Cortex of kidney (tissue), 1 donor: ENCODE measurements at places on chromosomes 5 and 9.

- no peak for DNase-seq
Measured at GRCh38 chr5:154002511-154003020, 36.1 kb downstream of the FAM114A2 start.

GRCh38 chr5:123223921-123224320 is 134.9 kb downstream of the PRDM6 start:
- DNase-seq, result no peak

GRCh38 chr9:99416007-99416406 is 193.9 kb downstream of the SEC61B start:
- no peak for DNase-seq

DNA sequence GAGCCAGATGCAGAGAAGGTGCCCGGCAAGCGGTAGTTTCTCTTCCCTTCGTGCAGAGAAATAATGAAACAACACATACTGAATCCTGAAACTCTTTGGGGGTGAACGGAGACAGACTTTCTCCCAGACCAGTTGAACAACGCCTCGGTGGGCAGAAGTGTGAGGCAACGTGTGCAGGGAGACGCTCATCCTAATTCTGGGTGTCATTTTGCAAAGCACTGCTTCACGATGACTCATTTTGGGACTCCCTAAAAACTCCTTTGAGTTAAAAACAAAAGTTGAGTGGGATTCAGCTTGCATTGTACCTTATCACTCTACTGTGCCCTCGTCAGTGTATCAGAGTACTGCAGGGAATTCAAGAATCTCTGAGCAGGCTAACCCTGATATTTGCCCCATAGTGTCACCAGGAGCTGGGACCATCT is 3.5 kb upstream of the NEK6 start:
- DNase-seq, result no peak

DNA sequence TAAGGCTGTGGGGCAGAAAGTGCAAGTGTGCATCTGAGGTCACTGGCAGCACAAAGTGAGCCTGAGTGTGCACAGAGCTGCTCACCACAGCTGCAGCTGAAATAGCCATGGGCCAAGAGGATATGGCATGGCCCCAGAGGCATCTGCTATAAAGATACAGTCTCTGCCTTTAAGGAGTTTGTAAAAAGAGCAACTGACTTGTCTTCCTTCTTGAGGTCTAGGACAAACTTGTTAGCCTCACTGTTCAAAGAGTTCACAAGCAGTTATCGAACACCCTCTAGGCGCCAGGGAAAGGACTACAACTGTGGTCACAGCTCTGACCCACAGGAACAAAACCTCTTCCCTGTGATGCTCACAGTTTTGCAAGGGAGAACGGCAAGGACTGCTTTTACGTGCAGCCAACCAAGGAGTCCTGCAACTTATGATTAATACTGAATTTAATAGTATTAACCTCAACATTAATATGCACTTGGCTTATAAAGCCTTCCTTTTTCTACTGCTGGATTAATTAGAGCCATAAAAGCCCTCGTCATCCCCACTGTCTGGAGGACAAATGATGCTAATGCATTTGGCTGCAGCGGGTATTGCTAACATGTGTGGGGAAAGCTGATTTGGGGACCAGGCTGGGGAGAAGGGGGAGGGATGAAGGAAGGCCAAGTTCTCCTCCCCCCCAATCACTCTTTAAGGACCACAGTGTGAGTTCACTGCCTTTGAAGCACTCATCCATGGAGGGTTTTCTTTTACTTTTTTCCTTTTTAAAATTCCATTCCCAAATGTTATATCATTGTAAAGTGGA is 189.8 kb upstream of the TRIM32 start:
- DNase-seq, result no peak

GRCh38 chr9:37329576-37329975 is 92.9 kb upstream of the GRHPR start:
- DNase-seq, result no peak

DNA sequence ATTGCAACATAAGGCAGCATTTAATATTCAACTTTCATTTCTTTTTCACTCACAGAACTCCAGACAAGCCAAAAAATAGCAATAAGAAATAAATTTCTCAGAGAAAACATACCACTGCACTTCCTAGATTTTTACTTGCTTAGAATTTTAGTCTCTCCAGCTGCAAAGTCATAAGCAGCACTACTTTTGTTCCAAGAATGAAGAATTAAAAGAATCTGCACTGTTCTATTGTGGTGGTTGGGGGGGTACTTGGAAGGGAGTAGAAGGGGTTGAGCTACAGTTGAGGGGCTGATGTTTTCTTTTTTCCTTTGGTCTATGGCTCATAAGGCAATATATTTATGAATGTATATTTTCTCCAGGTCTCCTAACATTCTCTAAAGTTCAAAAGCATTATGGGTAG is 144.5 kb downstream of the KIAA0825 start:
- no peak for DNase-seq

GRCh38 chr9:477193-477592 is 262.5 kb downstream of the DOCK8 start:
- no peak for DNase-seq

- no peak for DNase-seq
Measured at GRCh38 chr9:126641118-126641851, 27.6 kb downstream of the LMX1B start.

DNA sequence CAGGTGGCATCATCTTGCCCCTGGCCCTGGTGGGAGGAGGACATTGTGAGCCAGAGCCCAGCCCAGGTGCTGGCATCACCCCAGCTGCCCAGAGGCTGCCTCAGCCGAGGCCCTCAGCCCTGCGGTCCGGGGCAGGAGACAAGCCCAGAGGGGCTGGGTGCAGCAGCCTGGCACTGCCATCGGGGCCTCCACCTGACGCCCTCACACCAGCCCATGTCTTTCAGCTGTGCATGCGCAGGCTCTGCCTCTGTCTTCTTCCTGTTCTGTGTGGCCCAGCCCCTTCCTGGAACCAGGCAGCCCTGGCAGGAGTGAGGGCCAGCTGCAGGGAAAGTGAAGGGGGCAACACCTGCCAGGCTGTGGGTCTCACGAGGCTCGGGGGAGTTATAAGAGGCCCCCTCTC is 4.8 kb upstream of the CEL start:
- DNase-seq, result no peak

- DNase-seq, result no peak
Measured at GRCh38 chr9:35272989-35273388, 111.2 kb downstream of the UNC13B start.

GRCh38 chr5:6279607-6280006 is 98.7 kb downstream of the MED10 start:
- no peak for DNase-seq

DNA sequence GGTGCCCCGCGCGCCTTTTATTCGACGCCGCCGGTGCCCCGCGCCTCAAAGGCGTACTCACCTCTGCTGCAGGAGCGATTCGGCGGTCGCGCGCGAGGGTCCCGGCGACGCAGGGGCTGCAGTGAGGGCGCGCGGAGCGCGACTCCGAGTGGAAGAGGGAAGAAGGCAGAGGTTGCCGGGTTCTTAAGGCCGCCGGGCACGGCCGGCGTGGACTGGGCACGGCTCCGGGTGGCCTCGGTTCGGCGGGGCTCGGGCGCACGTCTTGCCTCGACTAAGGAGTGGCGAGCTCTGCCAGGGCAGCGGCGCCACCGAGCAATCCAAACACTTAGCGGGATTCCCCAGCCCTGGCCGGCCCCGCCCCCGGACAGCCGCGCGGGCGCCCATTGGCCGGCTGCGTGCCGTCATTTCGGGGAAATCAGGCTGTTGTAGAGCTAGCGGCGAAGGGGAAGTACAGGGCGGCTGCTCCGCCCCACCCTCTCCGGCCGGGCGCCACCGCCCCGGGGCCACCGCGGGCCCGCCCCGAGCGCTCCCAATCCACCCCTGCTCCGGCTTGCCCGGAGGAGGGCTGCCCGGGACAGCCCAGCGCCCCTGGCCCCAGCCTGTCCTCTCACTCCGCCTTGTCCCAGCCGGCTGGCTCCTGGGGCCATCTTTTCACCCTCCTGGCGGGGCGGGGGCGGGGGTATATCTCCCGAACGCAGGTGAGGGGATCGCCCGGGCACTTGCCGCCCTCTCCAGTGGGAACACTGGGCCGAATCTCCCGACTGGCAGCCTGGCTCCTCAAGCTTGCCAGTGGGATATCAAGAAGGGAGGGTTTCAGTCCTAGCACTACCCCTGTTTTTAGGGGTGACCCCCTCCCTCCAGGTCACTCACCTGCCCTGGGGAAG is at the start of gene IRF1:
Gene IRF1, minus strand, starts transcription at position 290 of the 884 bp plus-strand sequence. CDS start 1,295 bp downstream, outside the sequence.
- peak; percentile 87 for DNase-seq

DNA sequence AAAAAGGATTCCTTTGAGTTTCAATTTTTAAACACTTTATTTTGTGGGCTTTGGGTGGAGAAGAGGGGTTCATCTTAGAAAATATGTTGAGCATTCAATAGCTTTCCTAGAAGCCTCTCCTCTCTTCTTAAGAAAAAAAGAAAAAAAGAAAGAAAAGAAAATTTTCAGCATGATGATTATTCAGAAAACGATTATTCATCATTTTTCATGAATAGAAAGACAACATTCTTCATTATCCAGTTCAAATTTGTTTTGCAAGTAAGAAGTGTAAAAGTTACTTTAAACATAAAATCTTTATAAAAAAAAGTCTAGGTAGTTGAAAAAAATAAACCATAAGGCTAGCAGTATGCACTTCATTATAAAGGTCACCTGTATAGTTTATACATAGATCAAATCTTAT is 636.5 kb downstream of the IRX1 start:
- DNase-seq, result no peak

- no peak for DNase-seq
Measured at GRCh38 chr5:59097712-59098111, 514.8 kb downstream of the RAB3C start.

- DNase-seq, result no peak
Measured at GRCh38 chr5:24623031-24623430, 21.7 kb downstream of the CDH10 start.

DNA sequence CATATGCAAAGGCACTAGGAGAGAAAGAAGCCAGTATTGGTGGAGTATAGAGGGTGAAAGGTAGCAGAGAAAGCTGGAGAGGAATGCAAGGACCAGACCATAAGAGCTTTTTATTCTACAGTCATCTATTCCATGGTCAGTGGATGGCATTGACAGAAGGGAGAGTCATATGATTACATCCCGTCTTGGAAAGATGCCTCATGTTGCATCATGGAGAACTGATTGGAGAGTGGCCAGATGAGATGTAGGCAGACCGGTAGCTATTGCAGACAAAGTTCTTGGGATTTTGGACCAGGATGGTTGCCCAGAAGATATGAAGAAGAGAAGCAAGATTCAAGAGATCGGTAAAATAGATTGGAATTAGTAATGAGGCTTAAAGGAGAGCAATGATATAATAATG is 260.7 kb downstream of the CHSY3 start:
- DNase-seq, result no peak

- no peak for DNase-seq
Measured at GRCh38 chr9:13787234-13787833, 507.8 kb upstream of the MPDZ start.

GRCh38 chr9:104836767-104837166 is 72.8 kb downstream of the NIPSNAP3B start:
- no peak for DNase-seq

DNA sequence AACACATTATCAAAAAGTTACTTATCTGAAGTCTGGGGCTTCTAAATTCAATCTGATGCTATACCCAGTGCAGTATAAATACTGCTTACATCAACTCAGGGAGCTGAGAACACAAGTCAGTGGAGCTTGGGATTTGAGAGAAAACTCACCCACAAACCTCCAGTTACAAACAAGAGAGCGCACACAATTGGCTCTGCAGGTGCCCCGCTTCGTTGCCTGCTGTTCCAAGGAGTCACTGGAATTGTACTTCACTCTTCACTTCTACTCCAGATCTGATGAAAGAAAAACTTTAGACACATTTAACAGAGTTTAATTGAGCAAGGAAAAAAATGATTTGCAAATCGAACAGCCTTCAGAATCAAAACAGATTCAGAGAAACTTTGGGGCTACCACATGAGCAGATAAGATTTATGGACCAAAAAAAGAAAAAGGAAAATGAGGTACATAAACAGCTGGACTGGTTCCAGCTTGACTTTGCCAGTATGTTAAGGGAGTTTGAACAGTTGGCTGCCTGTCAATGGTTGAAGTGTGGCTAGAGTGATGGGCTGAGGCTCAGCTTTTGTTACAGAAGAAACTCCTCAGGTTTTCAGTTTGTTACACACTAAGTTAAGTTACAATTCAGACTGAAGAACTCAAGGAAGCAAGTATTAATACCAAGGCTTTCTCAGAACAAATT is 156.6 kb downstream of the AOPEP start:
- DNase-seq, result no peak

GRCh38 chr5:40150896-40151295 is 528.8 kb upstream of the PTGER4 start:
- no peak for DNase-seq

DNA sequence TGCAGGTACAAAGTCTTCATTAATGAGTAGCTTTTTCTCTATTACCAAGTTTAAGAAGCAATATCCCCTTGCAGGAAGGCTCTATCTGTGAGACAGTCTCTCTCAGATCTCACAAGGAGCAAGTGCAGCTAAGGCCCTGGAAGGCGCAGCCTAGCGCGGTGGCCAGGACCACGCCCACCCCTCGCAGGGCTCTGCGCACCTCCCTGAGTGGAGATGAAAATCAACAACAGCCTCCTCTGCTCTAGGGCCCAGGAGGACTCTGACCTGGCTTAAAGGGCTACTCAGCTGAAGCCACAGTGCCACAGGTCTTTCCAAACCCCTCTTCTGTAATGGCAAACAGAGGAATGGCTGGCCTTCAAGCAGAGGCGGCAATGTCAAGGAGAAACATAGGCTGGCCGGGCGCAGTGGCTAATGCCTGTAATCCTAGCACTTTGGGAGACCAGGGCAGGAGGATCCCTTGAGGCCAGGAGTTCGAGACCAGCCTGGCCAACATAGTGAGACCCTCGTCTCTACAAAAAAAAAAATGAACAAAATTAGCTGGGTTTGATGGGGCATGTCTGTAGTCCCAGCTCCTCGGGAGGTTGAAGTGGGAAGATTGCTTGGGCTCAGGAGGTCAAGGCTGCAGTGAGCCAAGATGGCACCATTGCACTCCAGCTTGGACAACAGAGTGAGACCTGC is 11.9 kb downstream of the SEC16A start:
- no peak for DNase-seq

GRCh38 chr5:58517198-58517597 is 26.0 kb downstream of the GAPT start:
- DNase-seq, result no peak

GRCh38 chr5:161400583-161400982 is 145.9 kb downstream of the GABRB2 start:
- no peak for DNase-seq

GRCh38 chr9:98719055-98719454 is 10.3 kb upstream of the GABBR2 start:
- DNase-seq, result no peak

DNA sequence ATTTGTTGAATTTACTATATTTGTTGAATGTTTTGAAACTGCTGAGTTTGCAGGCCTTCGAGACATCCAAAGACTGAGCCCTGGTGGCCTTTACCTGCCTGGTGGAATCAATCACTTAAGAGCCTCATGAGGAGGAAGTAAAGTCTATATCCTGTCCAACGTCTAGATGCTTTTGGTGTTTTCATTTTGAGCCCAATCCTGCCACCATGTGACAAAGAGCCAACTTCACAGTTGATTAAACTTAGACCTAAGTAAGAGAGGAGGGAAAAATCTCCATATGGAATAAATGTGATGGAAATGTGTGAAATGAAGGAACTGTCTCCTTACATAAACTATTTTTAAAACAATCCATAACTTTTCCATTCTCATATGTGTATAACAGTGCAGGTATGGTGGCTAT is 220.1 kb downstream of the PRR16 start:
- DNase-seq, result no peak

- DNase-seq, result no peak
Measured at GRCh38 chr5:85760519-85760918, 857.2 kb upstream of the COX7C start.

- DNase-seq, result no peak
Measured at GRCh38 chr5:37071901-37072581, 177.1 kb downstream of the CPLANE1 start.

GRCh38 chr5:58818465-58818864 is 235.6 kb downstream of the RAB3C start:
- DNase-seq, result no peak
